ENCODE measurements at places on chromosomes 7 and 10. TPM values are rescaled to one million over a fixed set of nuclear protein-coding genes. Genes with fewer than 3 reads are reported as not detected.

Gene BMPR1A
- total RNA-seq, result 29.9 TPM

Gene DENND11
- total RNA-seq, result 24.1 TPM

Gene HIP1
- 28.3 TPM for total RNA-seq

Gene NRG3
- 2.0 TPM for total RNA-seq

Gene FAM241B
- 8.8 TPM for total RNA-seq

Gene MIOS
- 29.5 TPM for total RNA-seq

Gene ZNF735
- total RNA-seq, result not detected

Gene GOLGA7B
- total RNA-seq, result 1.0 TPM

Gene LIPN
- total RNA-seq, result 0.55 TPM

Gene TAS2R3
- total RNA-seq, result 13.0 TPM

Gene NKX6-2
- not detected for total RNA-seq

Gene TMEM184A
- total RNA-seq, result 11.8 TPM

Gene DNAAF5
- 20.9 TPM for total RNA-seq

Gene VWA2
- 18.3 TPM for total RNA-seq

Gene AKR1C1
- total RNA-seq, result 7.9 TPM

Gene SERPINE1
- total RNA-seq, result 18.6 TPM

Gene PROSER2
- total RNA-seq, result 8.2 TPM

Gene CPA4
- 1.7 TPM for total RNA-seq

Gene NACAD
- 2.3 TPM for total RNA-seq

Gene LIPJ
- 0.14 TPM for total RNA-seq

Gene CDC14C
- not detected for total RNA-seq

Gene TCERG1L
- total RNA-seq, result not detected

Gene LIPK
- not detected for total RNA-seq

Gene ARMH3
- total RNA-seq, result 23.6 TPM

Gene METTL27
- 22.1 TPM for total RNA-seq

Gene SH2B2
- total RNA-seq, result 9.7 TPM

Gene PPP1R17
- not detected for total RNA-seq

Gene TMEM120A
- 15.7 TPM for total RNA-seq

Gene OPN1SW
- not detected for total RNA-seq

Gene HPS1
- total RNA-seq, result 89.5 TPM

Gene LGI1
- 0.68 TPM for total RNA-seq

Gene PSMC2
- total RNA-seq, result 68.8 TPM

Gene TAS2R5
- total RNA-seq, result 1.2 TPM

Gene MGAM2
- total RNA-seq, result 0.52 TPM

Gene GPR37
- 2.8 TPM for total RNA-seq

Gene SPDYE2B
- total RNA-seq, result not detected

Gene BEND7
- total RNA-seq, result 27.6 TPM

Gene C1GALT1
- total RNA-seq, result 26.3 TPM

Gene VIM
- 1,296 TPM for total RNA-seq

Gene FHIP2A
- 44.7 TPM for total RNA-seq

Gene SLIT1
- total RNA-seq, result 0.74 TPM

Gene MUC12
- 2.0 TPM for total RNA-seq

Gene ZNF722
- not detected for total RNA-seq

Gene STX1A
- total RNA-seq, result 7.7 TPM
